HL-60 (cell line): ENCODE measurements at places on chromosomes 7 and 10.
A peak's percentile ranks its signal among the peaks of the same experiment; 100 is the strongest.

GRCh38 chr7:30303312-30304039 lies 19.1 kb downstream of the ZNRF2 start:
- no peak for DNase-seq

GRCh38 chr10:77800738-77801266 lies 125.8 kb downstream of the DLG5 start:
- no peak for DNase-seq

DNA sequence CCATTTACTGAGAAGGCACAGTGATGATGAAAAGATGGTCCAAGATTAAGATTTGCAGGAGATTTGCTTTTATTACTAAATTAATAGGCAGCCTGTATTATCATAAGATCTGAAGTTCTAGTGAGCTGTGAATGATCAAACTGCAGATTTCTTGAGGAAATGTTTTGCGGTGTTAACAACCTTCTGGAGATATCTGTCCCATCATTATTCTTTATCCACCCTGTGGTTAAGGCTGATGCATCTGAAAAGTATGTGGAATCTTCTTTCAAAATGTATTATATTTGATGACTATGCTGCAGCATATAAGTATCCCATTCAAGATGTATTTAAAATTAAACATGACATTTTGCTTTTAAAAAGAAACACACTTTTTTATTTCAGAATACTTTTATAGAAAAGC lies 150.3 kb downstream of the POLR1F start:
- DNase-seq: no peak

GRCh38 chr10:133445268-133445732 lies 8.4 kb upstream of the SCART1 start:
- no peak for DNase-seq

GRCh38 chr7:94348142-94348541 lies 46.6 kb upstream of the COL1A2 start:
- DNase-seq: no peak

DNA sequence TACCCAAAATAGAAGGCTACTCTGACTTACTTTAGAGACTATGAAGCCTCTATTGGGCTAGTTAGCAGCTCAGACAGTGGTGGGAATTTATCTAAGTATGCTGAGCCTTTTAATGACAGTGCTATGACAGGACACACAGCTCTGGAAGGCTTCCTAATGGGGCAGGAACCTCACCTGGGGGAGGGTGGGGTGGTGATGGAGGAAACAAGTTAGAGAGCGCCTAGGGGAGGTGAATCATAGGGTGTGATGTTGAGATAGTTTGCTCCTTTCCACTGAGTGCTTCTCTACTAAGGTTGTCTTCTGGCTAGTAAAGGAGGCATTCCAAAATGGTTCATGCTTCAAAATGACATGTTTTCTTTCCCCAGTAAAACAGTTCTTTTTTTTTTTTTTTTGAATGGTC lies 42.1 kb downstream of the PPP1R9A start:
- DNase-seq: no peak

DNA sequence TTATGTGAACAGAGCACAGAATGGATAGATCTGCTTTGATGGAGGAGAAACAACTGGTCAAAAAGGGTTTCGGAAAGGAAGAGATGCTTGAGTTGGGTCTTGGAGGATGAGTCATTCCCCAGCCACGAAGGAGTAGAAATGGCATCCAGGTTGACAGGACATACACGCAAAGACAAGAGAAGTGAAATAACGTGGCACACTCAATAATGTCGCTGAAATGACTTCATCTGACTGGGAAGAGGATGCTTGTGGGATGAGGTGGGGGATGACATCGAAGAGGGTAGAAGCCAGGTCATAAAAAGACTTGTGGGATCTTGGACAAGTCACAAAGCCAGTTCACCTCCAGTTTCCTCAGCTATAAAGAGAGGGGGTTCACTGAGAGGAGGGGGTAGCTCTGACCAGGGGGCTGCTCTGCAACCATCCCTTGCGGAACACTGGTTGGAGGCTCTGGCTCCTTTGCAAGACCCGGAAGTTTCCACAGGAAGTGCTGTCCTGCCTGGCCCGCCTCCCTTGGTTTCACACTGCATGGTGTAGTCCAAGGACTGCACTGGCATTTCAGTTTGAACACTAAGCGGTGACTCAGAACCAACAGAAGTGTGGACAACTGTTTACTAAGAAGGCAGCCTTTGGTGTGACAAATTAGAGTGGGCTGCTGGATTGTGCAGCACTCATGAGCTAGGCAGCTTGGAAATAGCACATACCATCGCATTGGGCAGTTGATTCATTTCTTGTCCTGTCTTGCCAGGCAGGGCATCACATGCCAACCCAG lies 189.9 kb upstream of the ADO start:
- no peak for DNase-seq

DNA sequence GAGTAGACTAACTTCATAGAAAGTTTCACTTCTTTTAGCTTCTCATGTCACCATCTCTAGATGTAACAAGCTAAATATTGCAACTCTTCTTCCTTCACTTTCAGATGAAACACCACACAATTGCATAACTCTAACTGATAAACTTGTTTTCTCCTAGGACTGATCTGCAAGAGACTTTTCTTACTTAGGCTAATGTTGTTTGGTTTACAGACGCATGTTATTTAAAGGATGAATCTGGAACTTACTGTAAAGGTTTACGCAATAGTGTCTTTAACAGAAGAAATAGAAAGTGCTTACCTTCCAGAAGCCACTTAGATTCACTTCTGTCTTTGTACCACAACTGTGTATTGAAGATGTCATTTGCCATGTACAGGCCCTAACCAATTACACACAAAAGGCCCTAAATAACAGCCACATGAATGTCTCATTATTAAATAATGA lies 22.1 kb upstream of the ZC3HAV1 start:
- DNase-seq: peak; percentile 58

GRCh38 chr7:145036604-145037405 lies 201.0 kb upstream of the TPK1 start:
- DNase-seq: peak; percentile 32

DNA sequence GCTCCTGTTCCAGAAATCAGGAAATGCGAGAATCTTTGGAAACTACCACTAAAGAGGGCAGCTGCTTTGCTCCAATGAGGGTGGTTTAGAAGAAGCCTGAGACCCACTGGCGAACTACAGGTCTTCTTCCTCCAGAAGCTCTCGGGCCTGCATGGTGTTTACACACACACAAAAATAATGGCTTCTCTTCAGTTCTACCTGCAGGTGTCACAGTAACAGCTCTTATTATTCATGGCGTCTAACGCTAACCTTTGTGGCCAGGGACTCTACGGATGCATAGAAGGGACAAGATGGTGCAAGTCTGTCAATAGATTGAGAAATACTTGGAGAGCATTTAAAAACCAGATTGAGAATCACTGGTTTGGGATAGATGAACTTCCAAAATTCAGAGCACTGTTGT lies 22.4 kb downstream of the GPR141 start:
- no peak for DNase-seq

- DNase-seq: no peak
These were observed 79.1 kb upstream of the NEUROD6 start for GRCh38 chr7:31419505-31420055.

DNA sequence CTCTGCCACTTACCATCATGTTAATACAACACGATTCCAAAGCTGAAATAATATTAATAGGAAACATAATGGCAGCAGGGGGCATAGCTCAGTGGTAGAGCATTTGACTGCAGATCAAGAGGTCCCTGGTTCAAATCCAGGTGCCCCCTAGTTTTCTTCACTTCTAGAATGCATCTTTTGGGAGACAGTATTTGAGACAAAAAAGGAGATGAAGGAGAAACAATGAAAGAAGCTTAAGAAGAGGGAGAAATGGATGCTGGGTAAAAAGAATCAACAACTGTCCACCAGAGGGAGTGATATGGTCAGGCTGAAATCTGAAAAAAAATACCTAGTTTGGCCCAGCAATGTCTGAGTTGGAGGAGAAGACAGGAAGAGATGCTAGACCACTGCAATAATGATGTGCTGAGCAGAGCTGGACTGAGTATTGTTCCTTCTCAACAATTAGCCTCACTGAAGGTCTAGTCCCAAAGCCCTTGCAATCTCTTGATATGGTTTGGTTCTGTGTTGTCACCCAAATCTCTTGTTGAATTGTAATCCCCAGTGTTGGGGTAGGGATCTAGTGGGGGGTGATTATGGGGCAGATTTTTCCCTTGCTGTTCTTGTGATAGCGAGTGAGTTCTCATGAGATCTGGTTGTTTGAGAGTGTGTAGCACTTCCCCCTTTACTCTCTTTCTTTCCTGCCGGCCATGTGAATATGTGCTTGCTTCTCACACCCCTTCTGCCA lies 48.3 kb downstream of the ZNF783 start:
- peak; percentile 22 for DNase-seq
